ENCODE measurements at places on chromosomes 1 and 21.

DNA sequence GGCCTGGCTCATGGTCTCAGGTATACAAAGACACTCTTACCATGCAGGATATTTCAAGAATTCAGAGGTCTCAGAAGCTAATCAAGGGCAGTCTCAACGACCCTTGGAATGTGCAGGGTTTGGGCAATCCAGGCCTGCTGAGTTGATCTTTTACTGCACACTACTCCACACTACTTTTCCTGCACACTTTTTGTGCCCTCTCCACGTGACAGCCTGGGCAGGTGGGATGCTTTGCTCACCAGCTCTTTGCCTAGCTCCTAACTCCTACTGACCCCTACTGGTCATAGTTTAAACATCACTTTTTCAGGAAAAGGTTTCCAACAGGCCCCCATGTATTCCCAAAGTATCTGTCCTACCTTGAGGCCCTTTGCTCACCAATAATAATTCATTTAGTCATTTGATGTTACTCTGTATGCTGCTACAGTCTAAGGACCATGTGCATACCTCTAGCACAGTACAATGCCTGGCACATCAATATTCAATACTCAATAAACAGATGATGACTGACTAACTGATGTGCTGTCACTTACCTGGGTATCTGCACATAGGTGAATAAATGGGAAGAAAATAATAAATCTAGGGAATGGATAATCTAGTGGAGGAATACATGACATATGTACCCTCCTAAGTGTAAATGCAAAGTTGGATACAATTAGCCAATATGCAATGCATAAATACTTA, 9.6 kb downstream of the DUSP23 start:
- no peak for DNase-seq

GRCh38 chr1:216617081-216617875, 106.0 kb downstream of the ESRRG start:
- no peak for DNase-seq

GRCh38 chr1:12527564-12527963, 90.4 kb downstream of the DHRS3 start:
- no peak for DNase-seq

DNA sequence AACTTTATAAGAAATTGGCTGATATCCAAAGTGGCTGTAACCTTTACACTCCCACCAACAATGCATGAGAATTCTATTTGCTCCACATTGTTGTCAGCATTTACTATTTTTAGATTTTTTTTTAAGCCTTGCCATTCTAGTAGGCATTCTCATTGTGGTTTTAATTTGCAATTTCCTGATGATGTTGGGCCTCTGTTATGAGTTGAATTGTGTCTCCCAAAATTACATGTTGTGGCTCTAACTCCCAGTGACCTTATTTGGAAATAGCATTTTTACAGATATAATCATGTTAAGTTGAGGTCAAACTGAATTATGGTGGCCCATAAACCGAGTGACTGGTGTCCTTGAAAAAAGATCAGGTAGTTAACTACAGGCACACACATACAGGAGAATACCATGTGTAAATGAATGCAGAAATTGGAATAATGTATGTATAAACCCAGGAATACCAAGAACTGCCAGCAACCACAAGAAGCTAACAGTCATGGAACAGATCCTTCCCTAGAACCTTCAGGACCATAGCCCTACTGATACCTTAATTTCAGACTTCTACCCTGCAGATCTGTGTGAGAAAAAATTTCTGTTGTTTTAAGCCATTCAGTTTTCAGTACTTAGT, 348.8 kb upstream of the DAB1 start:
- DNase-seq: no peak

DNA sequence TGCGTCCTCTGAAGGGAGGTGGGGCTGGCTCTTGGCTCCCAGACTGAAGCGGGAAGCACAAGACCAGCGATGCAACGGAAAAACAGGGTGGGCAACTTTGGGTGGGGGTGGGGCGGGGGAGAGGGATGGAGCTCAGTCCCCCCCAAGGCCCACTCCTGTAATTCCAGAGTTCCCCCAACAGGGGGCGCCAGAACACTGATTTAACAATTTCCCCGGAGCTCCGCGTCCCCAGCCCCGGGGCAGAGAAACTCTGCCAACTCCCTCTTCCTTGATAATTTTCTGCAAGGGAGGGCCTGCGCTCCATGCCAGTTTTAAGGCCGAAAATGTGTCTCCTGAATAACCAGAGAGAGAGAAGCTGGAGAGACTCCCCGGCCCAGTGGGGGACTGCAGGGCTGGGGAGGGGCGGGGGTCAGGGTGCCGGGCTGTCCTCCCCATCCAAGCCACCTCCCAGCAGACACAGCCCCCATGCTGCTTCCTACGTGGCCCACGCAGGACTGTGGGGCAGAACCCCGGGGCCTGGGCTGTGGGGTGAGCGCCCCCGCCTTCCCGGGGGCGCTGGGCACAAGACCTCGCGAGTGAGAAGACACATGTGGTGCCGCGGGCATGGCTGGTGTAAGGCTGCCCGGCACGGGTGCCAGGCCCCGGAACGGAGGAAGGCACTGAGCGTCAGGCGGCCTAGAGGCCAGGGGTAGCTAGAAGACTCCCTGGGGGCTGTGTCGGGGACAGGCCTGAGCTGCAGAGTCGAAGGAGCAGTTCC, 51.4 kb downstream of the KIF21B start:
- peak; percentile 34 for DNase-seq

Measured in stimulated activated CD8-positive, alpha-beta memory T cell treated with anti-CD3 and anti-CD28 coated beads, Interleukin-7, amount 100 ng/mL, for 24 hours (primary cell).